Naive thymus-derived CD4-positive, alpha-beta T cell (primary cell): ENCODE measurements at places on chromosomes 5 and 9.
A peak's percentile ranks its signal among the peaks of the same experiment; 100 is the strongest.

DNA sequence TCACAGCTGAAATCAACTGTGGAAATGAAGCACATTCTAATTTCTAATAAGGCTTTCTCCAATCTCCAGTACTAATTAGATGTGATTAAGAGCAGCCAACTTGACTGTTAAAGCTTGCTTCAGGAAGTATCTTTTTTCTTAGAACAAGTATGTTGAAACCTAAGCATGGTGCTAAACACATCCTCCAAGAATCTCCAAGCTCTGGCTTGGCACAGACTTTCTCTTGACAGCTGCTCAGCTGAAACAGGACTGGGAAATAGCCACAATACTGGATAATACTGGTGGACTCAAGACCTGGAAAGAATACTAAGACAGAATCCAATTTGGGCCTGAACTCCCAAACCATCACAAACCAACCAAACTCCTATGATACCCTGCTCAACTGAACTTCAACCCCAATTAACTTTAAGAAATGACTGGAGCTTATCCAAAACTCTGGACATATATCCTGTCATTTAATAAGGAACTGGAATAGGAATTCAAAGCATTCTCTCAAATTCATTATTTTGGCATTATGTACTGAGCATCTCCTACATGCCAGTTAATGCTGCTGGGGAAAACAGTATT is 16.2 kb downstream of the PRKAA1 start:
- DNase-seq: no peak

DNA sequence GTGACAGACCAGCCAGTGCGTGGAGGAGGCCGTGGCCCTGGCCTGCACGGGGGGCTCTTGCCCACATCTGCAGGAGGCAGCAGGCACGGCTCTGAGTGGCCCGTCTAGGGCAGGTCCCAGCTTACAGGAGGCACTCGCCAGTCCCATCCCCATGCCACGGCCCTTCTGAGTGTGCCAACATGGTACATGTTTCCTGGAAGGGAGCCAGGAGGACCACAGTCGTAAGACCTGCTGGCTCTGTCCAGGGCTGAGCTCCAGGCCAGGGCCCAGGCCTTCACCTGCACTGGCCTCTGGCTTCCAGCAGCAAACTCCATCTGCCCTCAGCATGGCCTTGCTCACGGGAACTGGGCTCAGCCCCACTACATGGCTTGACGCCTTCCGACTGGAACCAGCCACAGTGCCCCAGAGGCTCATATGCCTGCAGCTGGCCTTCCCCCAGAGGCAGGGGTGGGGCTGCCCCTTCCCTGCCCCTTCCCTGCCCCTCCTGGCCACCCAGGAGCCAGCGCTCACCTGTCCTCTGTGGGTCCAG is 3.8 kb downstream of the NKD2 start:
- DNase-seq: no peak

DNA sequence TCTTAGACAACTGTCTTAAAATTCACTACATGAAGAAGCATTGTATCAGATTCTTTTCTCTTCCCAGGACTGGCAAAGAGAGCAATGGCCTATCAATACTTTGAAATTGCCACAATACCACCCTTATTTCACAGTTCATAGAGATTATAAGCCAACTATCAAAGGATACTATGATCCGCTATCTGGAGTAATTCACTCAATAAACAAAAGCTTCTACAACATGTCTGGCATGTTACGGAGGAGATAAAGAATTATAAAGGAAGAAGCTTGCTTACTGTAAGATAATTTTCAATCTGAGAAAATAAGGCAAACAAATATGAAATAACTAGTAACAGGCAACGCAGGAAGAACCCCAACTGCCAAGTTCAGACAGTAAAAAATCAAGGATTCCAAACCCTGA is 114.8 kb downstream of the GNAQ start:
- no peak for DNase-seq

GRCh38 chr5:97840643-97841042 is 657.6 kb upstream of the RIOK2 start:
- no peak for DNase-seq

DNA sequence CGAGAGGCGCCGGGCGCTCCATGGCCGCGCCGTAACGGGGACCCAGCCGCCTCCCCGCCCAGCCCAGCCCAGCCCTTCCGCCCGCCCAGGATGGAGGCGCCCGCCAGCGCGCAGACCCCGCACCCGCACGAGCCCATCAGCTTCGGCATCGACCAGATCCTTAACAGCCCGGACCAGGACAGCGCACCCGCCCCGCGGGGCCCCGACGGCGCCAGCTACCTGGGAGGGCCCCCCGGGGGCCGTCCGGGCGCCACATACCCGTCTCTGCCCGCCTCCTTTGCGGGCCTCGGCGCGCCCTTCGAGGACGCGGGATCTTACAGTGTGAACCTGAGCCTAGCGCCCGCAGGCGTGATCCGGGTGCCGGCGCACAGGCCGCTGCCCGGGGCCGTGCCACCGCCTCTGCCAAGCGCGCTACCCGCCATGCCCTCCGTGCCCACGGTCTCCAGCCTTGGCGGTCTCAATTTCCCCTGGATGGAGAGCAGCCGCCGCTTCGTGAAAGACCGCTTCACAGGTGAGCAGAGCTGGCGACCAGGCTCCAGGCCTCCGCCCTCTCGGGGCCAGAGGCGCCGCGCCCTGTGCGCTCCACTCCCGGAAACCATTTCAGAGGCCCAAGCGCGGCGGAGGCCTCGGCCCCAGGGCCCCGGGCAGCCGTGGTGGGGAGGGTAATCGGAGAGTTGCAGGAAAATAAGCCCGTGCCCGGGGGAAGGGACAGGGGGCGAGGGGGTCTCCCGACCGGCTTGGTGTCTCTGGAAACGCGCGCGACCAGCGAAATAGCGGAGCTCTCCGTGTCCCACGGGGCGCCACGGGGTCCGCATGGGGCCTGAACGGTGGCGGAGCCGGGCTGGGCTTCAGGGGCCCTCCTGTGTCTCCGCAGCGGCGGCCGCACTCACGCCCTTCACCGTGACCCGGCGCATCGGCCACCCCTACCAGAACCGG is 496 bp downstream of the TLX3 start:
- peak; percentile 22 for DNase-seq

GRCh38 chr9:589723-590122 is 251.8 kb upstream of the DMRT1 start:
- DNase-seq: no peak

DNA sequence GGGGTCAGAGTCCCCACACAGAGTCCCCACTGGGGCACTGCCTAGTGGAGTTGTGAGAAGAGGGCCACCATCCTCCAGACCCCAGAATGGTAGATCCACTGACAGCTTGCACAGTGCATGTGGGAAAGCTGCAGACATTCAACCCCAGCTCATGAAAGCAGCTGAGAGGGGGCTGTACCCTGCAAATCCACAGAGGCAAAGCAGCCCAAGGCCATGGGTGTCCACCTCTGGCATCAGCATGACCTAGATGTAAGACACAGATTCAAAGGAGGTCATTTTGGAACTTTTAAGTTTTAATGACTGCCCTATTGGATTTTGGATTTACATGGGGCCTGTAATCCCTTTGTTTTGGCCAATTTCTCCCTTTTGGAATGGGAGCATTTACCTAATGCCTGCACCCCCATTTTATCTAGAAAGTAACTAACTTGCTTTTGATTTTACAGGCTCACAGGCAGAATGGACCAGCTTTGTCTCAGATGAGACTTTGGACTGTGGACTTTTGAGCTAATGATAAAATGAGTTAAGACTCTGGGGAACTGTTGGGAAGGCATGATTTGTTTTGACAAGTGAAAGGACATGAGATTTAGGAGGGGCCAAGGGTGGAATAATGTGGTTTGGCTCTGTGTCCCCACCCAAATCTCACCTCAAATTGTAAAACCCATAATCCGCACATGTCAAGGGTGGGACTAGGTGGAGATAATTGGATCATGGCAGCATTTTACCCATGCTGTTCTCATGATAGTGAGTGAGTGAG is 56.3 kb upstream of the ITGA1 start:
- no peak for DNase-seq

DNA sequence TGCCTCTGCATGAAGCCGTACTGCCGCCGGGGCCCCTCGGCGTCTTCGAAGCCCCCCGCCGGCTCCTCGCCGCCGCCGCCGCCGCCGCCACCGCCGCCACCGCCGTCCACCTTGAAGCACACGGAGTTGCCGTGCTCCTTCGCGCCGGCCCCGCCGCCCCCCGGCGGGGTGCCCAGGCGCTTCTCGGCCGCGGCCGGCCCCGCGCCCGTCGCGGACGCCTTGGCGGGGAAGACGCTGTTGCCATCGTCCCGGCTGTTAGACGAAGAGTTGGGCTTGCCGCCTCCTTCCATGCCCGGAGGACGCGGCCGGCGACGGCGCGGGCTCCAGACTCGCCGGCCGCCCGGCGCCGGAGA is 400 bp downstream of the HCN1 start:
- DNase-seq: no peak

GRCh38 chr5:67021031-67021430 is 175.6 kb downstream of the CD180 start:
- no peak for DNase-seq

DNA sequence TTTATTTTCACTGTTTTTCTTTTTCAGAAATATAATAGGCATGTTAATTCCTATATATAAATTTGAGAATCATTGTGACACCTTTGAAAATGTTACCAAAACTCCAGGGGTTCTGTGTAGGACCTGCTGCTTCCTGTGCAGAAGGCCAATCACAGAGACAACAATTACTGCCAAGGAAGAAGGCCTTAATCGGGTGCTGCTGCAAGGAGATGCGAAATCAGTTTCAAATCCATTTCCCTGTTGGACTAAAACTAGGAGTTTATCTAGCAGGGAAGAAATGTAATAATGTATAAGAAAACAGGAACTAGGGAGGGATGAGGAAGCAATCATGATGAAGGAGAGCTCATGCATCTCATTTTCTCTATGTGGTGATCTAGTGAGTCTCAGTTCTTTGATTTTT is 209.7 kb upstream of the NUDT12 start:
- no peak for DNase-seq

DNA sequence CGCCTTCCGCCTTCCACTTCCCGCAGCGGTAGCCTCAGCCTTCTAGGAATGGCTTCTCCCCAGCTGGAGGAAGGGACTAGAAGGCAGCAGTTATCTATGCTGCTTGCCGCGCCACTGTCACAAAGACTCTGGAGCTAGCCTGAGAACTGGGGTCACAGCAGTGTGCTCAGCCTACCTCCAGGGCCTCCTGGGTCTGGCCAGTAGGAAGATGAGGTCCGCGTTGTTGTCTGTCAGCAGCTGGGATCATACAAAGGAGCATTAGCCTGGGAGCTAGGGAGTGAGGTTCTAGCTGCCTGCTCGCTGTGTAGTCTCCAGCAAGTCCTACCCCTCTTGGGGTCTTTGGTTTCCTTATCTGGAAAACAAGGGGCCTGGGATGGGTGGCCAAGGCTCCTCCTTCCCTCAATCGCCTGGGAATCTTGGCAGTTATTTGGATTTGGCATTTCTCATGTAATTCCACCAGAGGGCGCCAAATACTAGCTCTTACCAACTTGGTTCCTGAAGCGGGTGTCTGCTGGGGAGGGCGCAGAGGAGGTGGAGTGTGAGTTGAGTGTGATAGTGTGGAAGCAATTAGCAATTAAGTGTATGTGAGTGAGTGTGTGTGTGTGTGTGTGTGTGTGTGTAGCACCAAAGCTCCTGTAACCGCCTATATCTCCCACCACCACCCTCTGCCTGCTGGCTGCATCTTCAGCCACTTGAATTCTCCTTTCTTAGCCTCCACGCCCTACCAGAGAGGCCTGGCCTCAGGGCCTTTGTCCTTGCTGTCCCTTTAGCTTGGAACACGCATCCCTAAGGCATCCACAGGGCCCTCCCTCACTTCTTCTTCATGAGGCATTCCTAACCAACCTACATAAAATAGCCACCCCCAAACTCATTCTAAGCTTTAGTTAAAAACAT is 97.1 kb downstream of the ENTREP1 start:
- DNase-seq: peak; percentile 52

GRCh38 chr5:11483630-11484029 is 420.6 kb downstream of the CTNND2 start:
- no peak for DNase-seq

DNA sequence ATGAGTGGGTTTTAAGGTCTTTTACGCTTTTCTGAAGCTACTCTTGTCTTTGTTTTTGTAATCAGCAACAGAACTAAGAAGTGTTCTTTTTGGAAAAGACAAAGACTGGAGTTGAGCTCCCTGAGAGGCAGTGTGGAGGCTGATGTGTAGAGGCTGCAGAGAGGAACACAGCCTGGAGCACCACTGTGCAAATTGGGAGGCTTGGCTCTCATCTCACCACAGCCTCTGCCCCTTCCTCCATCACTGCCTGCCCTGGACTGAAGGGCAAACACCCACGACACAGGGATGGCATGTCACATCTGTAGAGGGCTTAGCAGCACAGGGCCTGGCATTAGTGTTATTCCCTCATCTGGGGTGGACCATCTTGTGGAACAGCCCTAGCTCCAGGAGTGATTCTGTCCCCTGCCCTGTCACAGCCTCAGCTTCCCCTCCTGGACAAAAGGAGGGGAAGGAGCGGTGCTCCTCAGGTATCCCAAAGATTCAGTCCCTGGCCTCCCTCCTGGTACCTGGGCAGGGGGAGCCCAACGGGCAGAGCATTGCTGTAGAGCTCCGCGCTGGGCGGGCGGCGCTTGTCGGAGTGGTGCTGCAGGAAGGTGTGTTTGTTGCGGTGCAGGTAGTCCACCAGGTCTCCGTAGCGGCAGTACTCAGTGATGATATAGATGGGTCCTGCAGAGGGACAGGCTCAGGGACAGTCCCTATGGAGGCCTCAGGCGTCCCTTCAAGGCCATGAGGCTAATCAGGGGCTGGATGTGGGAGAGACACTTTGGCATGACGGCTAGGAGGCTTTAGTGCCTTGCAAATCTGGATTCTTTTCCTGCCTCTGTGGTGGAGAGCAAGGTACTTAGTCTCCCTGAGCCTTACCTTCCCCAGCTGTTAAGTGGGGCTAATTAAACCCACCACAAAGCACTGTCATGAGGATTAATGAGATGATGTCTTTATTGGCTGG is 32.8 kb downstream of the PDGFRB start:
- DNase-seq: no peak

DNA sequence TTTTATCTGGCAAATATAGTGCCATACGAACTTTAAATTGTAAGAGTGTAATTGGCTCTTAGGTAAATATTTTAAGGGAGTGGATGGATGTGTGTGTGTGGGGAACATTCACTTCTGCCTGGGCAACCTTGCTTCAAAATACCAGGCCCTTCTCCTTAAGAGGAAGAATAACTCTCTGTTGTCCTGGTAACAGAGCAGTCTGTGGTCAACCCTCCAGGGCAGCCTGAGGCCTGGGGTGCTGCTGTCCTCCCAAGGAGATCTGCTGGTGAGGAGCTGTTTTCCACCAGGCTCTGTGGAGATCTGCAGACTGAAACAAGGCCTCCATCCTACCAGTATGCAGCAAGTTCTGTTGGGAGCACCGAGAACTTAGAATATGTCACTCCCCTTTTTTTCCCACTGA is 325.2 kb downstream of the PSAT1 start:
- no peak for DNase-seq

GRCh38 chr5:75933489-75933888 is 149.7 kb upstream of the SV2C start:
- no peak for DNase-seq

- no peak for DNase-seq
Observed at GRCh38 chr9:77028478-77028877, 9.0 kb downstream of the FOXB2 start.

- peak; percentile 6 for DNase-seq
Observed at GRCh38 chr5:136082390-136083193, 50.1 kb upstream of the SMAD5 start.
